Upper lobe of right lung (tissue), 1 donor: ENCODE measurements at places on chromosomes 11 and 22. TPM values are rescaled to one million over a fixed set of nuclear protein-coding genes. Genes with fewer than 3 reads are reported as not detected.

The TMEM151A gene
- 0.41 TPM for total RNA-seq

DNA sequence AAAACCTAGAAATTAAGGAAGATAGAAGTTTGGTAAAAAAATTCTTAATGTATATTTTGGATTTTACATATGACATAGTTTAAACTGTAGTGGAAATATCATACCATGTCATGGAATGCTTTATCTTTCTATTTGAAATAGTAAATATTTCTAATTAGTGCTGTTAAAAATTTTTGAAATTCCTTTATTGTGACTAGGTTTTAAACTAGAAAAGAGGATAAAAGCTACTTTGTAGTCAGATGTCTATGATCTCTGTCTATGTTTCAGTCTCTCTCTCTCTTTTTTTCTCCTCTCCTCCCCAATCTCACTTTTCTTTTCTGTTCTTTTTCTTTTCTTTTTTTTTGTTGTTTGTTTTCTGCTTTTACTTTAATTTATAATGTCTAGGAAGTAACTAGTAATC is 226.2 kb downstream of the TMEM135 start:
- H3K27me3 ChIP-seq, result no peaks in the 10 kb centered on the region
- no peak overlapping the region for H3K27ac ChIP-seq
- H3K4me3 ChIP-seq, result no peak overlapping the region
- no peaks in the 10 kb centered on the region for H3K36me3 ChIP-seq
- H3K4me1 ChIP-seq, result no peaks in the 10 kb centered on the region

- no peak overlapping the region for H3K27ac ChIP-seq
- H3K4me3 ChIP-seq, result no peak overlapping the region
- peaks cover 6% of the 10 kb centered on the region for H3K36me3 ChIP-seq
- no peaks in the 10 kb centered on the region for H3K4me1 ChIP-seq
- H3K27me3 ChIP-seq, result no peaks in the 10 kb centered on the region
- DNase-seq, result no peak
Observed at GRCh38 chr11:61460986-61461385, 31.1 kb downstream of the SDHAF2 start.

GRCh38 chr22:17770180-17771077 is 3.8 kb downstream of the BID start:
- H3K4me1 ChIP-seq, result peaks cover 26% of the 10 kb centered on the region
- H3K27me3 ChIP-seq, result no peaks in the 10 kb centered on the region
- no peak for DNase-seq
- no peaks in the 10 kb centered on the region for H3K36me3 ChIP-seq
- no peak overlapping the region for H3K4me3 ChIP-seq
